ENCODE measurements at places on chromosomes 7 and 10.

- DNase-seq = no peak
Measured at GRCh38 chr10:101616415-101617101, 28.4 kb downstream of the DPCD start.

DNA sequence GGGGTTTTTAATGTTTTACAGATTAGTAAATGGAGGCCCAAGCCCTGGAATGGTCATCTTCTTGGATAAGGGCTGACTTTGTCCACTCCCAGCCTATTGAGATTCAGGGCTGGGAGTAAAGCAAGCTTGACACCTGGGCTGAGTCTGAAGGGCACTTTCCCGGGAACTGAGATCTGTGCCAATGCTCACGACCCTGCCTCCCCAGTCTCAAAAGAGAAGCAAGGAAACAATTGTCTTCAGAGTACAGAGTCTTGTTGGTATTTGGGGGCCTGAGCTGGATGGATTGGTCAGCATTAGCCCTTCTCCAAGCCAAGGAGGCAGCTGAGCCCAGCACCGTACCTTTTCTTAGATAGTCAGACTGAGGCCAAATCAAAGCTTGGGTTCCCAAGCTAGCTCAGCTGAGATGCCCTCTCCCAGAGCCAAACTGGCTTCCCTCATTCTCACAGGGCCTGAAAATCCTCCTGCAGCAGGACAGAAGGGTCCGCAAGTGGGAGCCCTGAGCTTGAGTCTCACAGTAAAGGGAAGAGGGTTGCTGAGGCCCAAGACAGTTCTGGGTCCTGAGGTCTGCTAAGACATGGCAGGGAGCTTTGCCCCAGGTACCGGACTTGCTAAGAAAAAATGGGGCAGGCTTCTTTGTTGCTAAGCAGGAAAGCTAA lies 3.7 kb downstream of the DDIT4 start:
- no peak for DNase-seq

DNA sequence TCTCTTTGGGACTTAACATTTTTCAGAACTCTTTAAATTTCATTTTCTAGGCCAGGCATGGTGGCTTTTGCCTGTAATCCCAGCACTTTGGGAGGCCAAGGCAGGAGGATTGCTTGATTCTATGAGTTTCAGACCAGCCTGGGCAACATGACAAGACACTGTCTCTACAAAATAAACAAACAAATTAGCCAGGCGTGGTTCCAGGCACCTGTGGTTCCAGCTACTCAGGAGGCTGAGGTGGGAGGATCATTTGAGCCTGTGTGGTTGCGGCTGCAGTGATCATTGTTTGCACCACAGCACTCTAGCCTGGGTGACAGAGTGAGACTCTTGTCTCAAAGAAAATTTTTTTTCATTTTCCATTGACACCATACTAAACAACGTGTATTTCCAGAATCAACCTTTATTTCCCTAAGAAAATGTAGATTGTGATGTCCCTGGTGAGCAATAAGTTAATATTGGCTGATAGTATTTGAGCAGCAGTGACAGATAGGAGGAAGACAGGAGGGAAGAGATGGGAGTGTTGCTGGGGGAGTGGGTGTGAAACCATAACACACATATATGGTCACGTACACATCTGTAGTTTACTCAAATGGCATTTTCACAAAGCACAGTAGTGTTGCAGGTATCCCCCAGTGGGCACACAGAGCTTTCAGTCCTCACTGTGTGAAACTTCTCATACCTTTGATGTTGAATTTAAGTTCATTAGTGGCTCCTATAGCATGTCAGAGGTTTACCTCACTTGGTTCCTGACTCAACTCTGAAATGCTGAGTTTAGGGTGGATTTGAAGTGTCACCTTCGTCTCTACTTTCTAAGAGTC lies 205.6 kb downstream of the AUTS2 start:
- DNase-seq = no peak

GRCh38 chr7:41054960-41055661 lies 647.8 kb downstream of the INHBA start:
- DNase-seq = no peak

Data from AG09309 (cell line).